ENCODE measurements at places on chromosomes 1 and 21.

GRCh38 chr1:38166461-38166860, 119.9 kb upstream of the POU3F1 start:
- no peak for DNase-seq

DNA sequence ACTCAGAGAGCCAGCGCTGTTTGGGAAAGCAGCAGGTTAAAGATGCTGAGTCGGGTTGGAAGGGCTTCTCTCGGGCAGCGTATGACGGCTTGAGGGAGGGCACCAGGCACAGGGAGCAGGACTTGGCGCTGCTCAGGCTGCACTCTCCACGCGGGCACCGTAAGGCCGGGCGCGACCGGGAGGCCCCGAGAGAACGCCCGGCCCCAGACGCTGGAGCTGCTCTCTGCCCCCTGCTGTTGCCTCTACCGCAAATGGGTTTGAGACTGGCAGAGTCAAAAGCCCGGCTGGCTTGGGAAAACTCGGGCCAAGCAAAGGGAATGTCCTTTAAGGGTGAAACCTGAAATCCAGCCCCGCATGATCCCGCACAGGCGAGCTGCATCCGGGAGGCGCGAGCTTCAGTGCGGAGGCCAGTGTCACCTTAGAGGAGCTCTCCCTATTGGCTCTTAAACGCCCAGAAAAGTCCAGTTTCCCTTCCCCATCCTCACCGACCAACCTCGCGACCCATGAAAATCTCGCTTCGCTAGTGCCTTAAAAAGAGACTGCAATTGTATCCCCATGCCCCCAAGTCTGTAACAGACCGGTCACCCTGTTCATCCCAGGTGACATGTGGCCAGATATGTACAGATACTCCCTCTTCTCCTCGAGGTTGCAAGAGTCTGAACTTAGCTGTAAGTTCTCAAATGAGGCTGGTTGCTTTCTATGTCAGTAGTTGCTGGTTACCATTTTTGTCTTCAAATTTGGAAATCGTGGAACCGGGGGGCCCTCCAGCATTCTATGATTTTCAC, 1.1 kb downstream of the PRRX1 start:
- peak; percentile 51 for DNase-seq

DNA sequence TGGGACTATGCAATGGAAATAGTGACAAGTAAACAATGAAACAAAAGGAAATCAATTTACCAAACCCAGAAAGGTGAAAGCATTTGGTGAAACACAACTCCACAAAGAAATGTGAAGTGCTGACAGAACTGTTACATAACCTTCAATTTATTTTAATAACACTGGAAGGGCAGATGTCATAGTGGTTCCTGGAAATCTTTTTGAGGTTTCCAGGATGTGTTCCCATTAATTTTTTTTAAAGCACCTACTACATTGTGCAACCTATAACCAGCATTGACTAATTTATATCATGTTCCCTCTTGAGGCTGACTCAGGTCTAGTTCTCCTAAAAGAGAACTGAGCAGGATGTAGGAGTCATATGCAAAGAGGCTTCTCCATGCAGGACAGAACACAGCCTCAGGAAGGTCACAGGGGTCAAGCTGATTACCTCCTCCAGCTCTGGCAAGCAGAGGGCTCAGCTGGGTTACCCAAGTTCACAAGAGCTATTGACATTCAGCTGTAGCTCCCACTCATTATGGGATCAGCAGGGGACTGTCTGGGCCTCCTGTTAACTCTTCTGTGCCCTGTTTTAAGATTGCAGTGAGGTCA, 157.1 kb upstream of the NRIP1 start:
- DNase-seq: no peak

- peak; percentile 49 for DNase-seq
These were observed 9.5 kb downstream of the ATP1B1 start for GRCh38 chr1:169115891-169116585.

DNA sequence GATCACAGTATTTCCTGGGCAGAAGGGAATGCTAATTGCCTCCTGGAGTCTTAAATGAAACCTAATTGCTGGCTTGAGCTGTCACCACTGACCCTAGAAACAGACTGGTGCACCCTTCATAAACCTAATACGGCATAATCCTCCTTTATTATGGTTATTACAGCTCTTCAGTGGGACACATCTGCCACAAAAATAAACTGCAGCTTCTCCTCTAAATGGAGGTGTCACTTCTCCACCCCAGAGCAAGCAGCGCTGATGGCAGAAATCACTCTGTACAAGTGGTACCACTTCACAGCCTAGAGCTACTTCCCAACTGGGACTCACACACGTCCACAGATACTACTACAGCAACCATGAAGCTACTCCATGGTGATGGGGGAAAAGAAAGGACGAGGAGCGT, 11.1 kb downstream of the PTPN14 start:
- DNase-seq: no peak

DNA sequence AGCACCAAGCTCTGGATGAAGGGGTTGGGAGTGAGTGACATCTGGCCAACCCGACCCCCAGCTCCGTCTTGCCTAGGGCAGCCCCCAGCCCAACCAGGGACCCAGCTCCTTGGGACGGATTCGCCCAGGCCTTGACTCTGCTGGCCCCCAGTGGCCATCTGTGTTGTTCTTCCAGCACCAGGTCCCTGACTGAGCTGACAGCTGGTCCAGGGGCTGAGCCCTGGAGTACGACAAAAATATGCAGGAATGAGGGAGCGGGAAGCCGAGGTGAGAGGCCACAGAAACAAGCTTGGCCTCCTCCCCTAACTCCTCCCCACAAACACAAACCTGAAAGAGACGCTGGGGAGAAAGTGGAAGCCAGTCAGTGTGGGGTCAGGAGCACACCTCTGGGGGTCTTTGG, 55.0 kb upstream of the PAX7 start:
- DNase-seq: no peak

- DNase-seq: no peak
These were observed 158.2 kb downstream of the TGFBR3 start for GRCh38 chr1:91727763-91728162.

- no peak for DNase-seq
These were observed 7.2 kb upstream of the TACSTD2 start for GRCh38 chr1:58584082-58584895.

- DNase-seq: no peak
These were observed 15.1 kb upstream of the PITHD1 start for GRCh38 chr1:23763041-23763577.

DNA sequence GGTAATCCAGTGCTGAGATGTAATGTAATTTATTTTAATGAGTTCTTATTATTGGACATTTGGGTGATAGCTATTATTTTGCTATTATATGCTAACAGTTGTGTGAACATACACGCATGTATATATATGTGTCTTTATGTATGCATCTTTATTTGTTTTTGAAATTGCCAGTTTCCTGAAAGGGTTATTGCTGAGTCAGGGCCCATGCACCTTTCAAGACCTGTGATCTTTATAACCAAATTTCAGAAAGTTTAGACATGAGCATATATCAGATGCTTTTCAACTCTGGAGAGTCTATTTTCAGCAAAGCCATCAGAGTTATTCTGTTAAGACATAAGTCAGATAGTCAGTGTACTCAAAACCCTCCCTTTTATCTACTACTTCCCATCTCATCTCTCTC, 265.6 kb upstream of the GREM2 start:
- DNase-seq: no peak

GRCh38 chr1:3639397-3639911, 10.4 kb downstream of the WRAP73 start:
- no peak for DNase-seq

DNA sequence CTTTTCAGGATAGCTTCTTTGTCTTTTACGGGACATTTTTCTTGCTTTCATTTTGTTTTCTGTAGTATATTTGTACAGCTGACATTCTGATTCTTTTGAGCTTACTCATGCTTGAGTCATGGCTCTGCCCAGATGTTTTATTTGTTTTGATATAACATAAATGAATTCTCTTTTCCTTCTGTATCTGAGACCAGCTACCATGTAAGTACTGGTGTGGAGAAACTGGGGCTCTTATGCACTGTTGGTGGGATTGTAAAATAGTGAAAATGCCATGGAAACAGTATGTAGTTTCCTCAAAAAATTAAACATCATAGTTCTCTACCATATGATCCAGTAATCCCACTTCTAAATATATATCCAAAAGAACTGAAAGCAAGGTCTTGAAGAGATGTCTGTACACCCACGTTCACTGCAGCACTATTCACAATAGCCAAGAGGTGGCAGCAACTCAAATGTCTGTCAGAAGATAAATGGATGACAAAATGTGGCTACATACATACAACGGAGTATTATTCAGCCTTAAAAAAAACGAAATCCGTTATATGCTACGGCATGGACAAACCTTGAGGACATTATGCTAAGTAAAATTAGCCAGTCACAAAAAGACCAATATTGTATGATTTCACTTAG, 61.4 kb downstream of the EIF2B3 start:
- DNase-seq: no peak

DNA sequence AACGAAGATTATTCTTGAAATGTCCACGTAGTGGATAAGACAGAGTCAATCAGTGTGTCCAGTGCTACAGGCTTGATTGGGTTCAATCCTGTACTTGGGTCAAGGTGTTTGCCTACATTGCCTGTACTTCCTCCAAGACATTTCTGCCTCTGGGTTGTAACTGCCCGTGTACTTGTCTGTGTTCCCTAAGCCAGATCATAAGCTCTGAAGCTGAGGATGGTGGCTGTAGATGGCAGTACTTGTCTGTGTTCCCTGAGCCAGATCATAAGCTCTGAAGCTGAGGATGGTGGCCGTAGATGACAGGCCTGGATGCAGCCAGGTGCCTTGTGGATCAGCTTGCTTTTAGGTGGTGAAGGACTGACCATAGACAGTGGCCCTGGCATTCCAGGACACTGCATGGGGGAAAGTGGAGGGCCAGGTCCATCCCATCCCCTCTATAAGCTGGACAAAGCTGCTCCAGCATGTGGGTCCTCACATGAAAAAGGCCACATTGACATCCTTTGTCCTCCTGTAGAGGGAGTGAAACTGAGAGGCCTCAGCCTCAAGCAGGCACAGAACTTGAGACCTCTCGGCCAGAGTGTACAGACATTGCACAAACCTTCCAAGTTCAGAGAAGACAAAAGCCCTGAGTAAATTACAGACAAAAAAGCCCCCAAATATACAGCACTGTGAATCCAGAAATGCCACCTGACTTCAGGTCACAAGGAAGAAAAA, 2.0 kb upstream of the SRM start:
- no peak for DNase-seq

GRCh38 chr1:232423591-232423990, 206.3 kb downstream of the SIPA1L2 start:
- no peak for DNase-seq

- no peak for DNase-seq
These were observed 11.6 kb downstream of the EIF4G3 start for GRCh38 chr1:21165076-21165475.

DNA sequence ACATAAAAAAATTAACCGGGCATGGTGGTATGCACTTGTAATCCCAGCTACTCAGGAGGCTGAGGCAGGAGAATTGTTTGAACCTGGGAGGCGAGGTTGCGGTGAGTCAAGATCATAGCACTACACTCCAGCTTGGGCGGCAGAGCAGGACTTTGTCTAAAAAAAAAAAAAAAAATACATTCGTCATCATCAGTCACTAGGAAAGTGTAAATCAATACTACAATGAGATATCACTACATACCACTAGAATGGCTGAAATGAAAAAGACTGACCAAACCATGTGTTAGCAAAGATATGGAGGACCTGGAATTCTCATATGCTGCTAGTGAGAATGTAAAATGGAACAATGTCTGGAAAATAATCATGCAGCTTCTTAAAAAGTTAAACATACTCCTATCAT, 9.3 kb downstream of the SPATA45 start:
- DNase-seq: no peak

- no peak for DNase-seq
These were observed 168.4 kb downstream of the ZC3H11B start for GRCh38 chr1:219444474-219444873.

- no peak for DNase-seq
These were observed 6.1 kb downstream of the TFF3 start for GRCh38 chr21:42308914-42309752.

- no peak for DNase-seq
These were observed 16.5 kb upstream of the TSPAN2 start for GRCh38 chr1:115105831-115106230.

GRCh38 chr1:217881607-217882332, 250.6 kb downstream of the SPATA17 start:
- DNase-seq: no peak

- no peak for DNase-seq
These were observed 37.3 kb upstream of the ZSWIM5 start for GRCh38 chr1:45243476-45244343.

GRCh38 chr21:39125752-39126485, 57.3 kb downstream of the PSMG1 start:
- DNase-seq: peak; percentile 39

DNA sequence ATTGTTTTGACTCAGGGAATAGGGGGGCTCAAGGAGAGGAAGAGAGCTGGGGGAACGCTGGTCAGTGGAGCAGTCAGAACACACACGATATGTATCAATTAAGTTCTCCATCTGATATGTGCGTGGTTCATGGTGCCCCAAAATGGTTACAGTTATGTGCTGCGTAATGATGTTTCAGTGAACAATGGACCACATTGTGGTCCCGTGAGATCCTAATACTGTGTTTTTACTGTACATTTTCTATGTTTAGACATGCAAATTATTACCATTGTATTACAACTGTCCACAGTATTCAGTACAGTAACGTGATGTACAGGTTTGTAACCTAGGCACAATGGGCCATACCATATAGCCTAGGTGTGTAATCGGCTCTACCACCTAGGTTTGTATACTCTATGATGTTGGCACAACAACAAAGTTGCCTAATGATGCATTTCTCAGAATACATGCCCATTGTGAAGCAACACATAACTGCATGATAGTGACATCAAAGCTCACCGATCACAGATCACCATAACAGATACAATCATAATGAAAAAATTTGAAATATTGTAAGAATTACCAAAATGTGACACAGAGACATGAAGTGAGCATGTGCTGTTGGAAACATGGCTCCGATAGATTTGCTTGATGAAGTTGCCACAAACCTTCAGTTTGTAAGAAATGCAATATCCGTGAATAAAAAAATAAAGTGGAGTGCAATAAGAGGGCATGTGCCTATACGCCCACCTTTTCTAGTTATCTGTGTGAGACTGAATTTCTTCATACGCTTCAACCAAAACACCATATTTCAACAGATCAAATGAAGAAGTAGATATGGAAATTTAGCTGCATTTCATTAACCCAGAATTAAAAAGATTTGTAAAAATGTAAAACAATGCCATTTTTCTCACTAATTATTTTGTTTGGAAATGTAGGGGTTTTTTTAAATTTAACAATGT, 14.8 kb upstream of the TMEM54 start:
- DNase-seq: no peak

GRCh38 chr1:162168261-162168660, 98.8 kb downstream of the NOS1AP start:
- DNase-seq: peak; percentile 37

- DNase-seq: no peak
These were observed 19.7 kb upstream of the CHIA start for GRCh38 chr1:111270771-111271463.

GRCh38 chr1:179026813-179027669, 1.3 kb downstream of the FAM20B start:
- no peak for DNase-seq

- no peak for DNase-seq
These were observed 16.2 kb downstream of the TTC39A start for GRCh38 chr1:51313961-51314777.

All from midbrain (tissue), 1 donor.